ENCODE measurements at places on chromosomes 5 and 9. TPM values are rescaled to one million over a fixed set of nuclear protein-coding genes. Genes with fewer than 3 reads are reported as not detected.

Gene GDF9
- 0.93 TPM for total RNA-seq

Gene BARHL1
- total RNA-seq = 0.11 TPM

Gene PARP8
- total RNA-seq = 27.0 TPM

Gene SLCO6A1
- 6.2 TPM for total RNA-seq

Gene SLC6A19
- total RNA-seq = not detected

Gene TMEM174
- not detected for total RNA-seq

Gene ZNF366
- total RNA-seq = not detected

Gene CDX1
- 0.68 TPM for total RNA-seq

Gene IFNA21
- total RNA-seq = not detected

DNA sequence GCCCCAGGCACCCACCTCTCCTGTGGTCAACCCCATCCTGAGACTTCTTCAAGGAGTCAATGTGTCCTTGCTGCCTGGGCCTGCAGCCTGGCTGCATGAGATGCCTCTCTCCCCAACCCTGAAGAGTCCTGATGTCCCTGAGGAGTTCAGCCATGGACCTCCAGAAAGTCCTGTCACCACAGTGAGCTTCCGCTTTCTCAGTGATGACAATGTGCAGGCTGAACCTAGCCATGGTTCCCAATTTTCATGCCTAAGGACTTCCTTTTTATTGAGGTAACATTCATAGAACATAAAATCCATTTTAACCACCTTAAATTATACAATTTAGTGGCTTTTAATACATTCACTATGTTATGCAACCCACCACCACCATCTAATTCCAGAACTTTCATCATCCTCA is 29.1 kb downstream of the DAP start:
- no peak for DNase-seq

DNA sequence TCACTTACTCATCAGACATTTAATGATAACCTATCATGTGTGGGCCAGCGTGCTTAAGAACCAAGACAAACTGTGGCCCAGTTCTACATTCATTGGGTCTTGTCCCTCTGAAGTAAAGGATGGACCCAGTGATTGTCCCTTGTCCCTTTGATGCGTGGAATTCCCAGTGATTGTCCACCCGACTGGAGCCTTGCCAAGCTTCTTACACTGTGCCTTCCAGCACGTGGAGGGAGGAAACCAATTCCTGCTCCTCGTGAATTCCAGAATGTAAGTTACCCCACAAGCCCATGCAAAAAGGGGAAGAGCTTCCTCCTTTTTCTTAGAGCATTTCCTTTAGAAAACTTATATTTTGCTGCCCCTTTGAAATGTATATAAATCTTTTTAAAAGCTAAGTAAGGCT is 7.9 kb downstream of the CKMT2 start:
- no peak for DNase-seq

GRCh38 chr5:122073018-122073417 is 5.0 kb downstream of the LOX start:
- DNase-seq = no peak

DNA sequence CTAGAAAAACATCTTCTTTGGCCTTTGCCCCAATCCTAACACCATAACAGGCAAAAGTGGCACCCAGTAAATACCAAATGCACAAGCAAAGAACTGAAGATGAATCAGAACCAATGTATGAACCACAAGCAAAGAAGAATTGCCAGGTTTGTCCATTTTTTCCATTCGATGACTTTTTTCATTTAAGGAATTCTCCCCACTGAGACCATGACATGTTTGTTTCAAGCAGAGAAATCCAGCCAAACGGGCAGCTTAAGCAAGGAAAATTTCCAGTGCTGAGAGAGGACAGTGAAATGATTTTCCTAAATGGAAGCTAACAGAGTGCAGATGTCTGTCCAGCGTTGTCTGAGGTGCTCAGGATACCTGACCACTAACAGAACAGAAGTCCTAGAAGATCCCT is 203.7 kb downstream of the ADAMTS12 start:
- no peak for DNase-seq

- no peak for DNase-seq
Observed at GRCh38 chr5:33321026-33321425, 119.7 kb upstream of the TARS1 start.

GRCh38 chr9:123437201-123437600 is 81.2 kb downstream of the CRB2 start:
- DNase-seq = no peak

DNA sequence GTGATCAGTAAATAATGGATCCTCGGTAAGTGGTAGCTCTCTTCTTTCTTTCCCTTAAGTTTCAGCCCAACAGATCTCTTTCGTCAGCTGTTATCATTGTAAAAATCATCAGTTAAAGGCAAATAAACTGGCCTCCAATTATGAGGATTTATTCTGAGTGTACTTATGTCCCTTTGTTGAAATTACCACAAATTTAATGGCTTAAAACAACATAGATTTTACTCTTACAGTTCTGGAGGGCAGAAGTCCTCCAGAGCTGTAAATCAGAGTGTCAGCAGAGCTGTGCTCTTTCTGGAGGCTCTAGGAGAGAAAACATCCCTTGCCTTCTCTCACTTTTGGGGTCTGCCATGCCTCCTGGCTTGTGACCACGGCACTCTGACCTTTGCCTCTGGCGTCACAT is 104.6 kb downstream of the INSYN2B start:
- no peak for DNase-seq

DNA sequence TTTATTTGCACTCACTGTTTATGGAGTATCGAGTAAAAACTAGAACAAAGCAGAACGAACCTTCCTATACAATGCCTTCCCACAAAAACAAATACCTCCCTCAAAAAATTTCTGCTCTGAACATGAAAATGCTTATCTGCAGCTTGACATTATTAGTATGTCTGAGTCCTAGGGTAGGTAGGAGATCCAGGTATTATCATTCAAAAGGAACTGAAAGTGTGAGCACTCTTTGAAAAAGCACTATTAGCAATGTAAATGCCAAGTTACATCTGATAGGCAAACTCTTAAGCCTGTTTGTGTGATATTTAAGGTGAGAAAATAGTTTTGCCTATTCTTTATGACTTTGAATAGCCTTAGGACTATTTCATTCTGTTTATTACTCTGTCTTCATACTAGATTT is 47.6 kb downstream of the ZSWIM6 start:
- DNase-seq = no peak

GRCh38 chr5:103254921-103255320 is 3.6 kb upstream of the MACIR start:
- DNase-seq = no peak

- no peak for DNase-seq
Observed at GRCh38 chr9:72326641-72327040, 38.4 kb downstream of the ZFAND5 start.

DNA sequence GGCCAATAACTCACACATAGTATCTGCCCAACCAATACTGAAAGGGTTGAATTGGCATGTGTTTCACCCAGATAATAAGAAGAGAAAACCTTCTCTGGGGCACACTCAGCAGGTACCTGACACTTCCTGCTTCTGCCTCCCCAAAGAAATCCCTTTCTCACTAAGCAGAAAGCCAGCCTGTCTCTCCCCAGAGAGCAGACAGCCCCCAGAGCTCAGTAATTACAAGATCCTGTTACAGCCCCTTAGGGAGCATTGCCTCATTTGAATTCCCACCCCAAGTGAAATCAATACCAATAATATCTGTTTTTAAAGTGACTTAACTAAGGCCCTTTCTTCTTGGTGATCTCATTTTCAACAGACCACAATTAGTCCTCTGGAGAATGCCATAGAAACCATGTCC is 38.5 kb upstream of the FOXI1 start:
- no peak for DNase-seq

DNA sequence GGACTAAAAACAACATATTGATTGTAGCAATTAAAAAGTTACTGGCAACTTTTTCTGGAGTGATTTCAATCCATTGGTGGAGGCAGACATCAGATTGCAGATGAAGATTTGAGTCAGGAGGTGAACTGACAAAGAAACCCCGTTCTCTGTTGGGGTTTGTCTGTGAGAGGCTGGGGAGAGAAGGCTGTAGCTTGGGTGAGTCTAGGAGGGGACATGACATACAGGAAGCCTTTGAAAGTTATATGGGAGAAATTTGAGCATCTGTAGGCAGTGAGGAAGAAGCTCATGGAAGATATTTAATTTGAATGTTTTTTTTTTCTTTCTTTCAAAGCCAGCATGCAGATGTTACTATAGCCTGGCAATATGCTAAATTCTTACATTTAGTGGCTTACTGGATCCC is 26.0 kb downstream of the KDM4C start:
- DNase-seq = no peak

DNA sequence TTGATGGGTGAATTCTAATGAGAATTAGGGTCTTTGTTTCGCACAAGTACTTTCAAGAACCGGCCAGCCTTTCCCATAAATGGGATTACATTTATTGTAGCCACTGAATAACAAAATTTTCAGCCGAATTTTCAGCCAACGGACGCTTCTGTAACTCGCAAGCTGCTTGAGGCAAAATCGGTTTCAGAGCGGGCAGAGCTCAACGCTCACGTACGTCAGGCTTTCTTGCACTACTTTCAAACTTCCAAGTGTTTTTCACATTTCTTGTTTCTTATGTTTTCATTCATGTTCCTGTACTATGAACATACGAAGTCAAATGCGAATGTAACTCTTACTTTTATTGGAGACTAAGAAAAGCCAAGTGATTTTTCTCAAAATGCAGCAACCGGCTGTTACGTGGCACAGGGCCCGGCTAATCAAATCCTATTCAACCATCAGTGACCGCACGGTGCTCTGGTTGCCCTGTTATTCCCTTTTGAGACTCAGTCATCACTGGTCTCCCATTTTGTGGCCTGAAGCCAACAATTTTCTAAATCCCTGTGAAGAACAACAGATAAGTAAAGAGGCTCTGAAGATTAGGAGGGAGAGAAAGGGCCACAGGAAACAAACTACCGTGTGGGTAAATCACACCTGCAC is 68.5 kb downstream of the SLC28A3 start:
- no peak for DNase-seq

DNA sequence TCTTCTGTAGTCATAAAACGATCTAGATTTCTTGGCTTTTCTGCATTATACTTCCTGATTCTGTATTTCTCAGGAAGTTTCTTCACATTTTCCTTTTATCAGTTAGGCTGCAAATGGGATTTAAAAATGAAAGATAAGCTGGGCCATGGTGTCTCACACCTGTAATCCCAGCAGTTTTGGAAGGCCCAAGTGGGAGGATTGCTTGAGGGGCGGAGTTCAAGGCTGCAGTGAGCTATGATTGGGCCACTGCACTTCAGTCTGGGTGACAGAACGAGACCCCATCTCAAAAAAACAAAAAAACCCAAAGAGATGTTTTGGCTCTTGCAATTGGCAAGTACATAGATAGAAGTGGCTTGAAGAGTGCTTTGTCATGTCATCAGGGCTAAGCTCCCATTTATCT is 26.2 kb upstream of the APC start:
- DNase-seq = no peak

DNA sequence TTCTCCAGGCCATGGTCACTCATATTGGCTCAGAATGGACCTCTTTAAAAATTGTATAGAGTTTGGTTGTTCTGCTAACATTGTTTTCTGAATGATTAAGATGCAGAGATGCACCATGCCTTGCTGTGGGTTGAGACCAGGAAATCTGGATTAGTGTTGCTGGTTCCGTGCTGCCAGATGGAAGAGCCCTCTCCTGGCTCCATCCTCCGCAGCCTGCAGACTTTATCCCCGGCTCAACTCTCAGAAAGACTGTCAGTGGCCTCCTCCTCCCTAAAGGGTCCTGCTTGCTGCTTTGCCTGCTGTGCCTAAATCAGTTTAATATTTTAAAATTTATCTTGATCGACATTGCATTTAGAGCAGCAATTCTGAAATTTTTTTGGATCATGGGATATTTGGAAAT is 196.7 kb downstream of the TENT4A start:
- no peak for DNase-seq

DNA sequence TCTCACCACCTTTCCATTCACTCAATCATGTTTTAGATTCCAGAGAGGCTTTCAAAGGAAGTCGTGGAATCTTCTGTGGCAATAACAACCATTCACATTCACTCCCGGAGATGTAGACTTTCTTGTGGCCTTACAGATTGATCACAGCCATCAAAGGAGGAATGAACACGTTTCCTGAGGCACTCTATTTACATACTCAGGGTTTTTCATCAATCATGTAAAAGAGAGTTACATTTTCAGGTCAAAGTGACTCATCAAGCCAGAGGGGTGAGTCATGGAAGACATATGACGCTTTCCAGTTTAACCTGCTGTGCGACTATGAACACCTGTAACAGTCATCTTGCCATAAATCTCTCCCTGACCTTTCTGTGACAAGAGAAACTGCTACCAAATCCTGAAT is 39.3 kb upstream of the RAD23B start:
- no peak for DNase-seq

GRCh38 chr9:113569472-113570060 is 106.0 kb downstream of the RGS3 start:
- DNase-seq = no peak

GRCh38 chr9:84270847-84271530 is 69.6 kb downstream of the SLC28A3 start:
- DNase-seq = no peak

DNA sequence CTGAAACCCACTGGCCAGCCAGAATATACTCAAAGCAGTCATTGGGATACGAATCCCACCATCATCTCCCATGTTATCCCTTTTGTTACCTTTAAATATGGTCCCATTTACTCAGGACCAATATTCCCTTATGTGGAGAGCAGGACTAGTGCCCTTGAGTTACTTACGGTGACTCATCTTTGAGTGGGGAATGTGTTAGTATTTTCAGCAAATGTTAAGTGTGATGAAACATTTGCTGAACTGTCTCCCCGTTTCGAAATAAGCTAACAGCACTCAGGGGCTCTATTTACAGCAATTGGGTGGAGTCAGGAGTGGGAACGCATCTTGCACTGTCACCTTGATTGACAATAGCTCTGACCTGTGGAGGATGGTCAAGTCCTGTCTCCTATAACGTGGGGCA is 67.4 kb downstream of the CTSL start:
- DNase-seq = no peak

- no peak for DNase-seq
Observed at GRCh38 chr5:157543825-157544622, 31.6 kb downstream of the ADAM19 start.

- no peak for DNase-seq
Observed at GRCh38 chr5:29380029-29380428, 1813.5 kb upstream of the CDH6 start.

DNA sequence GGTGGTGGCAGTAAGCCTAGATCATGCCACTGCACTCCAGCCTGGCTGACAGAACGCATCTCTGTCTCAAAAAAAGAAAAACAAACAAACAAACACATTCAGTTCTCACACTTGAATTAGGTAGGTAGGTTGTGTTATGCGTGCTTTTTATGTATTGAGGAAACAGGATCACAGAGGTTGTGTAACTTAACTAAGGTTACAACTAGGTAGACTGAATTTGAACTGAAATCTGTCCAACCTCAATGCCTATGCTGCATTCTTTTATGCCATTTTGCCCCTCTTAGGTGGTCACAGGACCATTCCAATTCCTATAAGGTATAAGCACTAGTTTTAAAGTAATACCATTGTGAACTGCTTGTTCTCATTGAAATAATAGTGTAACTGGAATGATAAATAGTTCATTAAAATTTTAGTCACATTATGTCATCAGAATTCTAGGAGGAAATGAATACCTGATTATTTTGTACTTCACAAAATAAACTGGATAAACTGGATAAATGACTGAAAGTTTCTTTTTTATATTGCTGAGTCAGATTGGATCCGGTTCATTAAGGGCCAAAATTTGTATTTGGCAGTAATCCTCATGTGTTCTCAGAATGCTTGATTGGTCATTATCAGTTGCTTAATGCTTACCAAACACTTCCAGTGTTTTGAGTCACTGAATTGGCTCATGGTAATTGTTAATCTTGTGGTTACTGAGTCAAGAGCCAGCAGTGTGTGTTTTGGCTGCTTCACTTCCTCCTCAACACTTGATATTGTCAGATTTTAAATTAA is 7.1 kb downstream of the UBAP1 start:
- DNase-seq = no peak

Data from mesothelial cell of epicardium (in vitro differentiated cells).